A549 treated with CpdA at 1 μM for 4 hours (cell line): ENCODE measurements at places on chromosomes 5 and 9. TPM values are rescaled to one million over a fixed set of nuclear protein-coding genes. Genes with fewer than 3 reads are reported as not detected.

The QRFP gene
- total RNA-seq, result not detected in 5 replicates

The ENTREP1 gene
- 0.48 to 0.73 TPM (median 0.50 TPM) in 5 replicates for total RNA-seq

The ADAMTSL1 gene
- total RNA-seq, result 0.07 to 0.18 TPM (median 0.07 TPM) in 3 of 5 replicates, not detected in the others

The LCN15 gene
- total RNA-seq, result 0.09 TPM in 1 of 5 replicates, not detected in the others

The SPATA31D4 gene
- not detected in 5 replicates for total RNA-seq

The IL17B gene
- 0.29 TPM in 1 of 5 replicates, not detected in the others for total RNA-seq

The RPL12 gene
- total RNA-seq, result 2,700 to 2,873 TPM (median 2,816 TPM) in 5 replicates

The NR5A1 gene
- 0.08 TPM in 1 of 5 replicates, not detected in the others for total RNA-seq

The MEIKIN gene
- not detected in 5 replicates for total RNA-seq

The NELFB gene
- 42.8 to 63.0 TPM (median 54.8 TPM) in 5 replicates for total RNA-seq

The SPATA31D1 gene
- total RNA-seq, result not detected in 5 replicates

The ZBED3 gene
- 2.5 to 3.4 TPM (median 3.4 TPM) in 5 replicates for total RNA-seq

The SLC24A2 gene
- not detected in 5 replicates for total RNA-seq

The TUSC1 gene
- 4.8 to 9.0 TPM (median 7.1 TPM) in 5 replicates for total RNA-seq

The TRUB2 gene
- total RNA-seq, result 41.8 to 58.7 TPM (median 50.6 TPM) in 5 replicates

The CCDC152 gene
- total RNA-seq, result not detected in 5 replicates

The FLT4 gene
- total RNA-seq, result 3.5 to 5.6 TPM (median 3.9 TPM) in 5 replicates

The SLC45A2 gene
- 0.07 to 0.16 TPM in 2 of 5 replicates, not detected in the others for total RNA-seq

The SOHLH1 gene
- 0.07 to 0.09 TPM in 2 of 5 replicates, not detected in the others for total RNA-seq

The TMC1 gene
- 0.05 to 0.14 TPM in 2 of 5 replicates, not detected in the others for total RNA-seq

The LEAP2 gene
- 0.87 to 1.7 TPM (median 1.5 TPM) in 5 replicates for total RNA-seq

The CCL21 gene
- not detected in 5 replicates for total RNA-seq

The IL4 gene
- total RNA-seq, result not detected in 5 replicates

The TIMD4 gene
- total RNA-seq, result 0.91 to 1.9 TPM (median 1.6 TPM) in 5 replicates

The CEP120 gene
- total RNA-seq, result 8.1 to 15.4 TPM (median 10.3 TPM) in 5 replicates

The LECT2 gene
- not detected in 5 replicates for total RNA-seq

The LCN12 gene
- 0.51 to 2.0 TPM (median 1.1 TPM) in 5 replicates for total RNA-seq

The TRIM52 gene
- total RNA-seq, result 6.0 to 8.3 TPM (median 6.6 TPM) in 5 replicates

The NUTM2F gene
- total RNA-seq, result not detected in 5 replicates

The FOXD4L4 gene
- total RNA-seq, result 0.08 TPM in 2 of 5 replicates, not detected in the others

The FGF1 gene
- total RNA-seq, result 0.13 to 1.3 TPM (median 0.32 TPM) in 5 replicates

The FAF2 gene
- 47.0 to 54.0 TPM (median 47.9 TPM) in 5 replicates for total RNA-seq

The PCDHA8 gene
- 0.06 to 0.08 TPM (median 0.07 TPM) in 4 of 5 replicates, not detected in the other for total RNA-seq

The SLC34A1 gene
- total RNA-seq, result not detected in 5 replicates

The SPAAR gene
- total RNA-seq, result not detected in 5 replicates

The TXNDC15 gene
- 45.6 to 58.2 TPM (median 54.2 TPM) in 5 replicates for total RNA-seq

The YIPF5 gene
- 67.8 to 84.9 TPM (median 75.4 TPM) in 5 replicates for total RNA-seq

The SLC30A5 gene
- total RNA-seq, result 35.2 to 42.1 TPM (median 36.2 TPM) in 5 replicates

The SLC1A1 gene
- 1.3 to 1.7 TPM (median 1.5 TPM) in 5 replicates for total RNA-seq

The TRIM7 gene
- total RNA-seq, result 27.2 to 44.1 TPM (median 42.4 TPM) in 5 replicates

The DHFR gene
- total RNA-seq, result 47.2 to 70.9 TPM (median 52.9 TPM) in 5 replicates

The MARCOL gene
- total RNA-seq, result not detected in 5 replicates

The ZNF454 gene
- total RNA-seq, result not detected in 5 replicates

The COQ4 gene
- total RNA-seq, result 49.6 to 63.0 TPM (median 60.8 TPM) in 5 replicates

The MEF2C gene
- total RNA-seq, result 0.06 to 0.07 TPM in 2 of 5 replicates, not detected in the others

The RCL1 gene
- 35.7 to 42.6 TPM (median 39.6 TPM) in 5 replicates for total RNA-seq

The GEMIN5 gene
- 23.9 to 28.2 TPM (median 25.3 TPM) in 5 replicates for total RNA-seq

The TEK gene
- 0.03 to 0.08 TPM (median 0.06 TPM) in 5 replicates for total RNA-seq

The GPX8 gene
- total RNA-seq, result 38.0 to 48.1 TPM (median 38.8 TPM) in 5 replicates

The MIGA2 gene
- 11.7 to 15.6 TPM (median 13.5 TPM) in 5 replicates for total RNA-seq

The TMEM171 gene
- total RNA-seq, result 3.9 to 6.9 TPM (median 4.9 TPM) in 5 replicates

The PCDHGA12 gene
- total RNA-seq, result 0.02 TPM in 1 of 5 replicates, not detected in the others

The SLC12A2 gene
- total RNA-seq, result 11.3 to 15.7 TPM (median 12.3 TPM) in 5 replicates
